ENCODE measurements at places on chromosomes 6 and 20.

DNA sequence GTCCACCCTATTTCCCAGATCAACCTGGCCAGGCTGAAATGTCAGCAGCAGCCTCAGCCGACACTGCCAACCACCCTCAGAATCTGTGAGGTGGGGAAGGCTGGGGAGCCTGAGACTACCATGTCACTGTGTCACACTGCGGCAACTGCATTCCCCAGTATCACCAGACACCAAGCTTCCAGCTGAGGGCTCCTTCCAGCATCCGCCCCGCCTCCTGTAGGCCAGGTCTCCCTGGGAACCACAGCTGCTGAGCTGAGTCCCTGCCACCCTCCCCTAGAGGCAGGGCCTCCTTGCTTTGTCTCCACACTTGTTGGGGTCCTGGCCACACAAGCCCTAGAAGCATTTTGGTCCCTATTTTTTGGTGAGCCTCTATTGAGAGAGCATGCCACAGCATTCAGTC is 115.7 kb downstream of the UNC5CL start:
- DNase-seq, result no peak

- DNase-seq, result no peak
Measured at GRCh38 chr6:133551847-133552341, 310.7 kb downstream of the EYA4 start.

- no peak for DNase-seq
Measured at GRCh38 chr6:165571068-165571682, 91.9 kb downstream of the PDE10A start.

- no peak for DNase-seq
Measured at GRCh38 chr6:31614075-31614619, 887 bp upstream of the AIF1 start.

- DNase-seq, result peak; percentile 46
Measured at GRCh38 chr6:912871-913835, 220.2 kb upstream of the EXOC2 start.

DNA sequence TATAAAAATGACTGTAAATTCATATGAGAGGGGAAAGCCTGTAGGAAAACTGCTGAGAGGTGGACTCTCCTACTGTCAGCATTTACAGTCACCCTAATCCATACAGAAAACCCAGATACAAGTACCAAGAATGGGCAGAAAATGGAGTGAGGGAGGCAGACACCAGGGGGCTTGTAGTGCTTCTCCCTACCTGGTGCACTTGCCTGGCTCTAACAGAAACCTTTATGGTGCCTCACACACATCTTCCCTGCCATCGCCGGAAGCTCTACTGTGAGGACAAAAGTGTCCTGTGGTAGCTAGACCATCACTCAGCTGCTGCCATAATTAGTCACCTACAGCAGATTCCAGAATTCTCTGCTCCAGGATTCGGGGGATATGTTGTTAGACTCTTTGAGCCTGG is 441.3 kb downstream of the TFAP2B start:
- no peak for DNase-seq

DNA sequence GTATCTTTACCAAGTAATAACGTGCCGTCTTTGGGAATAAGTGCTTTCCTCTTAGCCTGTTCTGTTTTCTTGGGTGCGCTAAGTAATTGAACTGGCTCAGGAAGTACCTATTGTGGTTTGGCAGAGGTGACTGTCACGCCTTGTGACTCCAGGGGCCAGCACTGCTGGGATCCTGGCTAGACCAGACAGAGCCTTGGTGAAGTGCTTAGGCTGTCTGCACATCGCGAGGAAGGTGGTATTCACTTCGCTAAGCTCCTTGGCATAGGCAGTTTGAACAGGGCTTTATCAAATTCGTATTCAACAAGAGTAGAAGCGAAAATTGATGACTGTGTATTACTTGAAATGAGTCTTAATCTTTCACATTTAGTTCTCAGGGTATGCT is 17.6 kb downstream of the PRDM1 start:
- DNase-seq, result no peak

GRCh38 chr20:2103461-2104153 is 2.0 kb downstream of the STK35 start:
- no peak for DNase-seq

- DNase-seq, result no peak
Measured at GRCh38 chr6:146739696-146740095, 140.9 kb downstream of the ADGB start.

DNA sequence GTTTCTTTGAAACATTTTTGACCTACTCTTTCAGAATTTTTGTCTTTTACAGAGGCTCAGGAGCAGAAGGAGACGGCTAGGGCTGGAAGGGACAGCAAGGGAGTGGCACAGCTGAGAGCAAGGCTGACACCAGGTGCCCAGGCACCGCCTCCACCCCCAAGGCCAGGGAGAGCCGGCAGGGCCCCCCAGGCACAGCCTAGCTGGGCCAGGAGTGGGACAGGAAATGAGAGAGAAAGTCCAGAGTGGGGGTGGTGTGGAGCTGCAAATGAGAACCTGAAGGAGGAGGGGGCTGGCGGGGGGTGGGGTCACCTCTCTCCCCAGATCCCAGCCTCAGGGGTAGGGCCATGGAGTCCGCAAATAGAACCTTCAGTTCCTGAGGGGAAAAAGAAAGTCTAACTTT is 236.7 kb downstream of the CDC5L start:
- DNase-seq, result no peak

DNA sequence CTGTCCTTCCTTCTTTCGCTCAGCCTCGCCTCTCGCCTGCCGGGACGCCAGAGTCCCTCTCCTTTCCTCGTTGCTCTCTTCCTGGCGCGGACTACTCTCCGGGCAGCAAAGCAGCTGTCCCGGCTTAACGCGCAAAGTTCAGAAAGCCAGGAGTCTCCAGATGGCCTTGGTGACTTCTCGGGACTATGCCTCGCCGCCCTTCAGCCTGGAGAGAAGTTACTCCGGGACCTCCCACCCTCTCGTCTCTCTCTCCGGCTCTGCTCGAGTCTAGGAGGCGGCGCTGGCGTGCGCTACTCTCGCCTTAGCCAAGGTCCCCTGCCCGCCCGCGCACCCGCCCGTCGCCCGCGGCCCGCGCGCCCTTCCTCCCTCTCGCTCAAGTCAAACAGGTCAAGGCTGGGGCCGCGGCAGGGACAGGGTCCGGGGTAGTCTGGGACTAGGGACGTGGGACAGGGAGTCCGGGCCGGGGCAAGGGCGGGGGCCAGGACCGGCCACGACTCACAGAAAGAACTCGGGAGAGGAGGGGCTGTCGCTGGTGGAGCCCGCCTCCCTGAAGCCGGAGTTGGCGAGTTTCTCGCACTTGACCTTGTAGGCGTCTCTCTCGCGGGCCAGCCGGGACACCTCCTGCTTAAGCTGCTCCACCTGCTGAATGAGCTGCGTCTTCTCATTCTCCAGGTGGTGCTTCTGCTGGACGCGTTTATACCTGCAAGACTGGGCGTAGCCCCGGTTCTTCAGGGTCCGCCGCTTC is 1.5 kb downstream of the MAFB start:
- peak; percentile 47 for DNase-seq

DNA sequence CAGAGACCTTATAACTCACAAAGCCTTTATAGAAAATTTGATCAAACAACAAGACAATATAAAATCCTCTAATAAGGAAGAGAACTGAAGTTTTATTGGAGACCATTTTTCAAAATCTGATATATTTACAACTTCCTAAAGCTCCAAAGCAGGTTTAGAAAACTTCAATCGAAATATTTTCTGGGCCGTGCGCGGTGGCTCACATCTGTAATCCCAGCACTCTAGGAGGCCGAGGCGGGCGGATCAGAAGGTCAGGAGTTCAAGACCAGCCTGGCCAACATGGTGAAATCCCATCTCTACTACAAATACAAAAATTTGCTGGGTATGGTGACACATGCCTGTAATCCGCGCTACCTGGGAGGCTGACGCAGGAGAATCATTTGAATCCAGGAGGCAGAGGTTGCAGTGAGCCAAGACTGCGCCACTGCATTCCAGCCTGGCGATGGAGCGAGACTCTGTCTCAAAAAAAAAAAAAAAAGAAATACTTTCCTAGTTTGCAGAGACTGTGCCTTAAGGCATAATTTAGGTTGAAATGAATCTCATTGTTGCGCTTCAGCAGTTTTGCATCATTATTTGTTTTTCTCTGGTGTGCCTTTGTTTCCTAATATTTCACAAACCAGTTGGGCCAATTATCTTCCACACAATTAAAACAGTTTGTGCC is 60.6 kb upstream of the ASIP start:
- DNase-seq, result no peak

GRCh38 chr20:24328901-24329300 is 140.5 kb upstream of the SYNDIG1 start:
- DNase-seq, result no peak

GRCh38 chr20:35451295-35451694 is 4.1 kb upstream of the CEP250 start:
- DNase-seq, result no peak

DNA sequence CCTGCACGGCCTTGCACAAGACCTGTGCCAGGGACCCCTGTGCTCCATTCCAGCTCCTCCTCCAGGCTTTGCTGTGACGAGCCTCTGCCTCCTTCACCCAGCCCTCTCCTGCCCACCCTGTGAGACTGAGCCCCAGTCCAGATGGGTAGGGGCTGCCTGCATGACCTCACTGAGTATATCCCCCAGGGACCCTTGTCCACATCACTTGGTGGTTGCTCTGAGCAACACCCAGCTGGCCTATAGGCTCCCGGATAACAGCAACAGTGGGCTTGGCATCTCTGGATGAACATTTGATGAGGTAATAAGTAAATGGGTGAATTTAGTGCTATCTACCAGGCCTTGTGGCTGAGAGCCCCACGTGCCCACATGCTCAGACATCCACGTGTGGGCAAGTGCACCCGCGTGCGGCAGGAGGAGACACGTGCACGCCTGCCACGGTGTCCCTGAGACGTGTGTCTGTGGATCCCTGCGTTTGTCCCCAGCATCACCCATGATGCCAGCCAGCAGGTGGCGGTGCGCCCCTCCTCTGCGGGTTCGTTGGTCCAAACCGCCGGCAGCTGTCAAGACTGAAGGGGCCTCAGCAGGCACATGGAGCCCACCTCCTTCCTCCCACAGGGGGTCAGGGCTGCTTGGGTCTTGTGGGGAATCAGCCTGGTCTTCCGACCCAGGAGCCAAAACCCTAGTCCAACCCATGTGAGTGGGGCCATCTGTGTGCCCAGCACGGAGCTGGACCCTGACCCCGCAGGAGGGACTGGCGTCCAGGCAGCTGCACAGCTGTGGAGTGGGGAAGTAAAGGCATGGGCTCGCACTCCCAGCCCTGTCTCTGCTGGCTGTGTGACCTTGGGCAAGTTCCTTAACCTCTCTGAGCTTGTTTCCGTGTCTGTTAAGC is 45.9 kb downstream of the FGD2 start:
- peak; percentile 94 for DNase-seq

- no peak for DNase-seq
Measured at GRCh38 chr6:142235272-142235671, 66.5 kb upstream of the ADGRG6 start.

GRCh38 chr6:110689275-110689935 is 125.9 kb downstream of the CDK19 start:
- DNase-seq, result no peak

GRCh38 chr6:149128489-149129145 is 188.9 kb upstream of the TAB2 start:
- DNase-seq, result no peak

GRCh38 chr6:300494-301198 is 8.4 kb downstream of the DUSP22 start:
- DNase-seq, result no peak

DNA sequence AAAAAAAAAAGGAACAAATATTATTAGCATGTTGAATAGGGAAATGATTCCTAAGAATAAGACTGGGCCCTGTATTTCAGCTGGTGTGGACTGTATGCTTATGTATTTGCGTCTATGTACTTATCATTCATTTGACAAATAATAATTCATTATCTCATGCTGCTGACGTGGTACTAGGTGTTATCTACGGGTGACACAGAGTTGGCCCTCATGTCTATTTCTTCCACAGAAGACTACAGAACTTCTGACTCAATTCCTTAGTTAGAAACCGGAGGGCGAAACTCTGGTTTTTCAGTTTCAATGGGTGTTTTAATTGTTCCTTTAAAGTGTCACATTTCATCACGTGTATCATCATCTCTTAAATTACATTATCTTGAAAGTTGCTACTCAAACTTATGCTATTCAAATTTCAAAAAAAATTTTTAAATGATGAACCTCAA is 305.9 kb downstream of the CLIC5 start:
- no peak for DNase-seq

- DNase-seq, result no peak
Measured at GRCh38 chr6:91505199-91505598, 918.3 kb upstream of the MAP3K7 start.

DNA sequence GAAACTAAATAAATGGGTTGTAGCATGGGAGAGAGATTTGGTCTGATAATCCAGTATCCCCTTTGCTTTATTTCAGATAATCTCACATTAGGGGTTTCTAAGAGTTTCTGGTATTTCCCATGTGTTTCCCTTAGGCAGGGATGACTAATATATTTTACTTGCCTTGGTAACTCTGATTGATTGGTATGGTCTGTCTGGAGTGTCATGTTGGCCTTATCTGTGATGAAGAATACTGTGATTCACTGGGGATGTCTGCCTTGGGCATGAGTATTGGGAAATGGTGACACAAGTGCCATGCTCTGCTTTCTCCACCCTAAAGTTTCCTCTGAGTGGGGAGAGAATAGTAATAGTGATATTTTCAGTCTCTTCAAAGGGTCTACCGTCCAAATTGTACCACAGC is 10.1 kb downstream of the SLC22A2 start:
- no peak for DNase-seq

GRCh38 chr20:39993742-39994141 is 695.3 kb downstream of the MAFB start:
- no peak for DNase-seq

- DNase-seq, result no peak
Measured at GRCh38 chr20:57685146-57685758, 24.6 kb downstream of the PMEPA1 start.

DNA sequence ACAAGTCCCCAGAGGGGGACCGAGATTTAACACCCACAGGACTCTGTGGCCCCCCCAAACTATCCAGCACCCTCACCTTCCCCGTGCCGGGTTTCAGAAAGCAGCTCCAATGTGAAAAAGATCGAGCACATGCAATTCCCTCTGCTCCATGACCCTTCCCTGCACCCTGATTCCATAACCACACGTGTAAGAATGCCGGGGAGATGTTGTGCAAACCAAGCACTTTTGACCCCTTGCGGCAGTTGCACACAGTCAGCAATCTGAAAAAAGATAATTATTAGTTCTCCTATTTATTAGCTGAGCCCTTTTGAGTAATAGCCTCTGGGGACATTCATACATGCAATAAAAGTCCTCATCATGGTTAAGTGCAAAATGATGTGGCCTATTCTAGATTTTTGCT is 13.0 kb downstream of the FOXQ1 start:
- no peak for DNase-seq

All from endothelial cell (in vitro differentiated cells).